Ovary (tissue), 10 donors: ENCODE measurements at places on chromosomes 2 and 18. TPM values are rescaled to one million over a fixed set of nuclear protein-coding genes. Genes with fewer than 3 reads are reported as not detected.
A peak's percentile ranks its signal among the peaks of the same experiment; 100 is the strongest.

Gene ALK
- 0.07 TPM for total RNA-seq

Gene CRYGC
- total RNA-seq = not detected

DNA sequence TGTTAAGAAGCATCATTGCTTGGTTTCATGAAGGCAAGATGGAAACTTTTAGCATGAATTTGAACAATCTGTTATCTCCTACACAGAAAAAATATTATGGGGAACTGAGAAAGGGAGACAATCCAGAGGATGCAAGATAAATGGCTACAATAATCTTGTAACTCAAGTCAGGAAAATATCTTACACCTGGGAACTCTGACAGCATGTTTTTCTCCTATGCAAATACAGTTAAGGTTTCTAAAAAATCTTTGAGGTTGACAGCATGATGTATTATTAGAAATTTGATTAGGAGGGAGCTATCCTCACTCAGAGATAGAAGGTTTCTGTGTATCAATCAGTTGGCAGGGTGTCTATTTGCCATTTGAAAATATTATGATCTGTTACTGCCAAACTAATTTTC, 75.6 kb downstream of the GPD2 start:
- no peak for DNase-seq

- no peak for DNase-seq
Observed at GRCh38 chr2:88100489-88100858, 27.4 kb downstream of the FABP1 start.

GRCh38 chr2:30436859-30437435, 10.1 kb upstream of the LCLAT1 start:
- DNase-seq = no peak

DNA sequence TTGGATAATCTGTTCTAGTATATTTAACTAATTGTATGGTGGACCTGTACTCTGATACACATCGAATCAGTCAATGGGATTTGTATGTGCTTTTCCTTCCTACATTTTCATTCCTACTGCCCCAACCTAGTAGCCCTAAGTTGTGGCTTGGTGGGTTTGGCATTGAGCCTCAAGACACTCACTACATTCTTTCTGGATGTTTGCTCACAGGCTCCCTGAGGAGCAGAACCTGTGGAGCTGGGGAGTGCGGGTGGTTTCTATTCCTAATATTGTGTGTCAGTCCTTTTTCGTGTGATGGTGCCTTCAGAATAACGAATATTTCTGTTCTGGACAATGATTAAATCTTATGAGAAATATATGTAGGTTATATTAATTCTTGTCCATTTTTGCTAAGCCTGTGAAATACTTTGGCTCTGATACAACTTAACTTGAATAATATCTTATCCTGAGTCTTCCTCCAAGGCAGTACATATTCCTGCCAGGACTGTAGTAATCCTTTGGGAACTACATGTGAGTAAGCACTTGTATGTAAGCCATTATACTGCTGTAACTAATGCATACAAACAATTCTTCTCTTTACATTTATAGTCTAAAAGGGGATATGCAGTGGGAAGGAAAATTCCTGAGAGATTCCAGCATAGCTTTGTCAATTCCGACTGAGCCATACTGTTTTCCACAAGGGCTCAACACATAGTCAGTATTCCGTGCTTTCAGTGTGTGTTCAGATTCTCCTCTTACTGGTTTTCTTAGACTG, 150.6 kb downstream of the AGPS start:
- peak; percentile 17 for DNase-seq

GRCh38 chr2:84247532-84247931, 211.5 kb downstream of the SUCLG1 start:
- DNase-seq = no peak

GRCh38 chr2:112795774-112796173, 11.5 kb upstream of the IL1A start:
- DNase-seq = no peak

DNA sequence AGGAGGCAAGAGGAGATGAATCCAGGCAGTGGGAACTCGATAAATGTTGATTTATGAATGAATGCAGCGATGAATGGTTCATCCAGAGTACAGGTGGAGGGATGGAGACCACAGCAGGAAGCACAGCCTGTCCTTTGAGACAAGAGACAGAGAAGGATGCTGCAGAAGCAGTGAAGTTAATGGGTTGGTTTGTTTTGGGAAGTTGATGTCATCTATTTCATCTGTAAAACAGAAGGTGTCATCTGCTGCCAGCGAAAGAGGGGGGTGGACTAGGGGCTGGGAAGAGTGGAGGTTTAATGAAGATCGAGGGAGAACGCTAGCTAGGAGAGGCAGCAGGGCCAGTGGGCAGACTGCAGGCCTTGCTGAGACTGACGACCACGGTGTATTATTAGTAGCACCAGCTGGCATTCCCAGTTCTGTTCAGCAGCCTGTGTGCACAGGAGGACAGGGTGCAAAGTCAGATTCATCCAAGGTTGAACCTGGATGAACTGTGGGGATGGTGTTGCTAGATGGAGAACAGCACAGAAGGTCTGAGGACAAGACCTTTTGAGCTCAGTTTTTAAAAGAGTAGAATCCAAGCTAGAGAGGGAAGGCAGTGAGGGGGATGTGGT, 120.3 kb upstream of the CAPN13 start:
- DNase-seq = no peak
